A172 (cell line): ENCODE measurements at places on chromosomes 2 and 18. TPM values are rescaled to one million over a fixed set of nuclear protein-coding genes. Genes with fewer than 3 reads are reported as not detected.

GRCh38 chr2:2848621-2849333 lies 517.7 kb upstream of the MYT1L start:
- DNase-seq, result no peak

DNA sequence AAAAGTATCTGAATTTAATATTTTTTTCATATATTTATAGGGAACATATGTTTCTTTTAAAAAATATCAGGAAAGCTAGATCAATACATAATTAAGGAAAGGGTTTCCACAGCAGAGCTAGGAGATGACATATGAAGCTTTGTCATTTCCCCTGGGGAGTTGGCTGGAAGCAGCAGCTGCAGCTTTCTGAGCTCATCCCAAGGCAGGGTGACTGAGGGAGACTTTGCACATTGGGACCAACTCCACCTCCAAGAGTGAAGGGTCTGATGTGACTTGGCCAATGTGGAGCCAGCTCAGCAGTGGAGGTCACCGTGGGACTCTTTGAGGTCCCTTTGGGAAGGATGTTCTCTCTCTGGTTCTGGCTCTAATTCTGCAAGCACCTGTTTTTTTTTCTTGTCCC lies 315.1 kb downstream of the RDH14 start:
- no peak for DNase-seq

GRCh38 chr18:67218556-67218955 lies 298.0 kb downstream of the DSEL start:
- no peak for DNase-seq

DNA sequence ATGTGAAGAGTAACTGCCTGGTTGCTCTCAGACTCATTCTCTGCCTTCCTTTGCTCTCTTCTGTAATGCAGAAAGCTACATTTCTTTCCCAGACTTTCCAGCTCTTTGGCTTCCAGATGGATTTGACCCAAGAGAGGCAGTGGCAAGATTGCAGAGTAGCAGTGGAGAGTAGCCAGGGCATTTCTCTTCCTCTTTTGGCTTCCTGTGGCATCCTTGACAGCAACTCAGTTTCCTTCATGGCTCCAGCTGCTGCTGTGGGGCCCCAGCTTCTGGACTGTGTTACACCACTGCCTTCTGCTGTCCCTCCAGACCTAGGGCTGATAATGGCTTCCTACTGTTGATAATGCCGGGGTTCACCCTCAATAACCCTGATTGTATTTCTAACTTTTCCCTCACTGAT lies 469.4 kb upstream of the SPRED2 start:
- DNase-seq, result no peak

DNA sequence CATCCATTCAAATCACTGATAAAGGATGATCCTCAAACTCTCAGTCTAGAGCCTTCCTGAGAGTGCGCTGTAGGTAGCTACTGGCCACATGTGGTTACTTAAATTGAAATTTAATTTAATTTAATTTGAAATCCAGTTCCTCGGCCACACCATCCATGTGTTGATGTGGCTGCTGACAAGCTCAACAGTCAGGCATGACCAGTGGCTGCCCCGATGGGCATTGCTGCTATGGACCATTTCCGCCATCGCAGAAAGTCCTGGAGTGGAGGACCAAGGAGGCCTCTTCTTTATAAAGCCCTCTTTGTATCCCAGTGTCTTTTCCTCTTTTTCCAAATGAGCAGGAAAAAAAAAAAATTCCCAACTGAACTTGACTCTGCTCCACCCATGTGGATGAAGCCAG lies 100.6 kb downstream of the HDAC4 start:
- DNase-seq, result no peak

- DNase-seq, result no peak
Measured at GRCh38 chr2:59871830-59872229, 681.6 kb downstream of the BCL11A start.

GRCh38 chr2:62348700-62349099 lies 152.8 kb downstream of the B3GNT2 start:
- no peak for DNase-seq

DNA sequence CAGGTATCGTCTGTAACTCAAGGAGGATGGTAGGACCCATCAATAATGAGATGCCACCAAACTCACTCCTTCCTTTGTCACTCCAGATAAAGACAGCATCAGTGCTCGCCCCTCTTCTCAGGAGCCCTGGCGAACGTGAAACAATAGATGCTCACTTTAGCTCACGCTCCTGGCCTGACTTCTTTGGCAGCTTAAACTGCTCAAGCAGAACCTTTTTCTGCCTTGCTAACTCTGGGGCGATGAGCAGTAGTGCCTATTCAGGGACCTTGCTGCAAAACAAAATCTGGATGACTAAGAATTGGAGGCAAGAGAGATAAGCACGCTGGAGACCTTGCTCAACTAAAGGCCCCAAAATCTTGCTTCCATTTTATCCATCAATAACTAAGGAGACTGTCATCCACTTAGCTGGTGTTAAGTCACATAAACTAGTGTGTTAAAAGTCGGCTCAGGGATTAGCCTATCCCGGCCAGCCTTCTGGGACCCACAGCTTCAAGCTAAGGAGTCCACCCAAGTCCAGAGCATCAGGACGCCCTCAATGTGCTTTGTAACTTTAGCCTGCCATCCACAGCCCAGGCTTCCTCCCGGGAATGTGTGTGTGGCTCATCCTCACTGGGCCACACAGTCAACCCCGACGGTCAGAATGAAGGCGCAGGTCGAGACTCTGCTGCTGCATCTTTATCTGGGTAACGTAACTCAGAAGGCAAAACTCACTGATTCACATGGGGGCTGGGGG lies 38.9 kb downstream of the ZNF516 start:
- no peak for DNase-seq

DNA sequence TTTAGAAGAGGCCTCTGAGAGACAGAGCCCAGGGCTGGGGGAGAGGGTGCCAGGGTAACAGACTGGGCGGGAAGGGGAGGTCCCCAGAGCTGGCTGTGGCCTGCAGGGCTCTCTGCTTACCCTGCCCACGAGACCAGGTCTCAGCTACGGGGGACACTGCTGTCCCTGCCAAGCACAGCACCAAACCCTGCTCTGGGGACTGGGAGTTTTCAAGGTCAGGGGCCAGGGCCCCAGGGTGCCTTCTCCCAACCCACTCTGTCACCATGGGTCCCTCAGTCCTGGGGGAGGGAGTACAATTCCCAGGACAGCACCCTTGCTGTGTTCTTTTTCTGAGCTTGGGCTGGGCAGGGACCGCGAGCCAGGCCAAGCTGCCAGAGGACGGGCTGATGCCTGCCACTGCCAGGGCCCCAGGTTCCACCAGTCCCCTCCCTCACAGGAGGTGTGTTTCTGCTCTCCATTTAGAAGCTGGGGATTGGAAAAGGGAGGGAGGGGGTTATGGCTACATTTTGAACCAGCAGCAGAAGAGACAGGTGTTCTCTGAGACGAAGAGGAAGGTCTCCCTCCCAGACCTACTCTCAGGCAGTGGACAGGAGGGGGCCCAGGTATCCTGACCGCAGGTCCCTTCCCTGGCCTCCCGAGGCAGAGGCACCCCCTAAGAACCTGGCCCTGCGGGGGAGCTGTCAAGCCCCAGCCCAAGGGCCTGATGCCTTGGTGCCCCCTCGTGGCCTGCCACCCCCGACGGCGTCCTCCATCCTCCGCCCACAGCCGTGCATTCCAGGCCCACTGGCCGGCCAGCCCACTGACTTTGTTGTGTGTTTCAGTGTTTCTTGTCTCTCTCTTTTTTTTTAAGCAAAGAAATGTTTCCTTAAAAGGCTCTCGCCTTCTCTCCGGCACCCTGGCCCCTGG lies 80.4 kb downstream of the TNS1 start:
- no peak for DNase-seq

GRCh38 chr2:172823261-172823850 lies 87.7 kb downstream of the RAPGEF4 start:
- no peak for DNase-seq

- DNase-seq, result no peak
Measured at GRCh38 chr2:144595279-144595678, 75.4 kb upstream of the ZEB2 start.

- no peak for DNase-seq
Measured at GRCh38 chr2:237053066-237053465, 32.6 kb upstream of the COPS8 start.

DNA sequence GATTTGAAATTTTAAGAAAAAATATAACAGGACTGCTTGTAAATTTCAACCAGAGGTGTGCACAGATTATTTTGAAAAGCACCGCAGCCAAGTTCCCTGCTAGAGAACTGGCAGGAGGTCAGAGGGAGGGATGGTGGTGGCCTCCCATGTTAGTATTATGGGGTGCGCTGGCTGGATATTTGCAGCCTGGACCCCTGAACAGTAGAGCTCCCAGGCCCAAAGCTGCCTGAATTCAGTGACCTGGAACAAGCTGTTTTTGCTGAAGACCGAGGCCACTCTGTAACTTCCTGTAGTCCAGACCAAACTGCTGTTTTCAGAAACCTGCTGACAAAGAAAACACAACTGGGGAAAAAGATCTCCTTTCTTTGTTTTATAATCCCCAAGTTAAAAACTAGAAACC lies 314.3 kb downstream of the TNS1 start:
- DNase-seq, result no peak

GRCh38 chr2:72178551-72178950 lies 30.9 kb upstream of the CYP26B1 start:
- DNase-seq, result no peak

- DNase-seq, result no peak
Measured at GRCh38 chr2:181861379-181861778, 30.2 kb upstream of the ITPRID2 start.

DNA sequence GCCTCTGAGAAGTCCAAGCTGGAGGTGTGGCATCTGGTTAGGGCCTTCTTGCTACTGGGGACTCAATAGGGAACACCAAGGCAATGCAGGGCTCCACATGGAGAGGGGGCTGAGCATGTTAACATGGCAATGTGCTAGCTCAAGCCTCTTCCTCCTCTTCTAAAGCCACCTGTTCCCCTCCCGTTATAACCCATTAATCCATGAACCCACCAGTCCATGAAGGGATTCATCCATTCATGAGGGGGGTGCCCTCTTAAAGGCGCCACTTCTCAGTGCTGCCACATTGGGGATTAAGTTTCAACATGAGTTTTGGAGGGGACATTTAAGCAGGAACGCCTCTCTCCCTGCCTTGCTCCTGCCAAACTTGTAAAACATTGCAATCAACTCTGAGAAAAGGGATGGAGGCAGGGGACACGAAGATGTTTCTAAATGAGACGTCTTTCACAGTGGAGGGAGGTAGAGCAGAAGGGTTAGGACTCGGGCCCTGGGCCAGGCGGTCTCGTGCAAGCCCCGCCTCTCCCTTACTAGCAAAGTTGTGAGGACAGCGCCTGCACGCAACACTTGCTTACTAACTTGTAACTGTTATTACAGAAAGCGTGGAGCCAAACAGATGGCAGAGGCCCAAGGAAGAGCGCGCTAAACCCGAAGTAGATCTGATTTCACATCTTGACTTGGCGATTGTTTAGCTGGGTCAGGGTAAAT lies 118.2 kb upstream of the ZNF516 start:
- DNase-seq, result no peak

DNA sequence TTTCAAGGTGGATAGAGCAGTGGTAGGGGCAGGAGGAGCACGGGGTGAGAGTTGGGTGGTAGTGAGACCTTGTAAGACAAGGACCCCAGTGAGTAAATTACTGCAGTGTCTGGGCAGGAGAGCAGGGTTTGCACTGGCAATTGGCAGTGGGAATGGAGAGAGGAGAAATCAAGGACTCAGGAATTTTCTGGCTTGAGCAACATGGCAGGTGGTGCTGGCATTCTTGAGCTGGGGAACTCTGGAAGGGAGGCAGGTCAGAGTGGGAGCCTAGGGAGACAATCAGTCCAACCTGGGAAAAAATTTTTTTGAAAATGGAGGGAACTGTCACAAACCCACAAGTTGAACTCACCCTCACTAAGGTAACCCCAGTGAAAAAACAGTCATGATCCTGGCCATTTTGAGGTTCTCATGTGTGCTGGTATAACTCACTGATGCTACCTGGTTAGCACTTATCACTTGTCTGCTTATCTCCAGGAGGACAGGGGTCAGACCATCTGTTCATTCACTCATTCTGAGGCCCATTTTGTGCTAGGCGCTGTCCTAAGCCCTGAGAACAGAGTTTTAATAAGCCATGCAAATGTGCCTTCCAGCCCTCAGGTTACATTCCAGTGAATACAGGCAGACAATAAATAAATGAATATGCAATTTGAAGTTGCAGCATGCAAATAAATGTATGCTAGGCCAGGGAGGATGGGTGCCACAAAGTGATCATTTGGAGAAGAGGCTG lies 92.2 kb upstream of the SEC11C start:
- DNase-seq, result no peak

- no peak for DNase-seq
Measured at GRCh38 chr2:18598848-18599484, 9.6 kb upstream of the NT5C1B start.

- DNase-seq, result no peak
Measured at GRCh38 chr2:55966401-55967118, 43.0 kb upstream of the EFEMP1 start.

DNA sequence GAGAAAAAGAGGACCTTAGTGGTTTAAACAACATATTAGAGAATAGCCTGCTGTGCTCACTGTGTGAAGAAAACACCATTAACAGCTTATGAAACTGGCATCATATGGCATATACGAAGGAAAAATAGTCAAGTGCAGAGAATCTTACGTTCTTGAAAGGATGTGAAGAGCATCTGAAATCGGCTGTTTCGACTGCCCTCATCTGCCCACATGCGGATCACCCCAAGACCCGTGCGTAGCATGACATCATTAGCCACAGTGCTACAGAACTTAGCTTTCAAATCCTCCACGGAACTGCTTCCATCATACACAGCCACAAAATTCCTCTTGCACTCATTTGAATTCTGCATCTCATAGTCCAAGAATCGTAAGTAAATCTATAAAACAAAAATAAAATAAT lies 84.3 kb downstream of the NETO1 start:
- DNase-seq, result no peak

The TSN gene
- total RNA-seq, result 114 and 144 TPM in 2 replicates

The MC5R gene
- 6.7 and 7.5 TPM in 2 replicates for total RNA-seq

The RAPH1 gene
- 11.2 and 15.5 TPM in 2 replicates for total RNA-seq

The SLC23A3 gene
- 0.19 and 0.67 TPM in 2 replicates for total RNA-seq

The DNAJC5G gene
- total RNA-seq, result not detected in 2 replicates

The HNMT gene
- total RNA-seq, result 22.6 and 32.8 TPM in 2 replicates

The FBLN7 gene
- 1.5 and 2.9 TPM in 2 replicates for total RNA-seq

The DNAH7 gene
- 0.40 and 0.55 TPM in 2 replicates for total RNA-seq

The SCYGR4 gene
- total RNA-seq, result not detected in 2 replicates

The PCARE gene
- total RNA-seq, result not detected in 2 replicates

The CCL20 gene
- total RNA-seq, result not detected in 2 replicates

The ITGA6 gene
- total RNA-seq, result 121 and 167 TPM in 2 replicates

The SH3BP4 gene
- 53.3 and 56.4 TPM in 2 replicates for total RNA-seq

The KATNAL2 gene
- 3.7 and 5.1 TPM in 2 replicates for total RNA-seq
